ENCODE measurements at places on chromosomes 6 and 20. TPM values are rescaled to one million over a fixed set of nuclear protein-coding genes. Genes with fewer than 3 reads are reported as not detected.
A peak's percentile ranks its signal among the peaks of the same experiment; 100 is the strongest.

SCUBE3 gene
- not detected for total RNA-seq

DNA sequence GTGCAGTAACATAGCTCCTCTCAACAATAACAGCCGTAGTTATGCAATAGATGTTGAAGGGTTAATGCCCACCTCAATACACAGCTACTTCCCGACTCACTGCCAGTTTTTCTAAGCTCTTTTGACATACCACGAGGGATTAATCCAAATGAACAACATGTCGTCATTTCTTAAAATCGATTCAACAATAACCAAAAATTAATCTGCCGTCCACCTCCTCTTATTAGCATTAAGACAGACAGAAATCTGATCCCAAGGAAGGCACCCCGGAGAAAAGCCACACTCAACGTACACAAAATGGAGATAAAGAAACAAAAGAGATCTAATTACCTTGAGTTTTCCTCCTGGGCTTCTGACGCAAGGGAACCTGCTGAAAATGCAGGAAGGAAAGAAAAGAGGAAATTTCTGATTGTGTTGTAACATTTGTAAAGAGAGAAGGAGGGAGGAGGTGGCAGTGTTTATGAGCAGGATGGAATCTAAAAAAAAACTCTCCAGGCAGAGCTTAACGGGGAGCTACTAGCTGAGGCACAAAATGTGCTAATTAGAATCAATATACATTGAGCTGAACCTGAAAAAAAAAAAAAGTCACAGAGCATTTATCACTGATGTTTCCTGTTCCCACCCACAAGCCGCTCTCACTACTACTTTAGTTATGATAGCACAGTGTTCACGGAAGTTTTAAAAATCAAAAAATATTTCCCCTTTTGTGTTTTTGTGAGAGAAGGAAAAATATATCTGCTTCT is 109.3 kb downstream of the IPCEF1 start:
- no peak for DNase-seq

GRCh38 chr20:41716436-41716835 is 98.3 kb upstream of the CHD6 start:
- DNase-seq = no peak

GRCh38 chr20:40966103-40966502 is 62.5 kb upstream of the TOP1 start:
- peak; percentile 33 for DNase-seq

- peak; percentile 23 for DNase-seq
These were observed 298.6 kb downstream of the SYNE1 start for GRCh38 chr6:152338335-152339125.

DNA sequence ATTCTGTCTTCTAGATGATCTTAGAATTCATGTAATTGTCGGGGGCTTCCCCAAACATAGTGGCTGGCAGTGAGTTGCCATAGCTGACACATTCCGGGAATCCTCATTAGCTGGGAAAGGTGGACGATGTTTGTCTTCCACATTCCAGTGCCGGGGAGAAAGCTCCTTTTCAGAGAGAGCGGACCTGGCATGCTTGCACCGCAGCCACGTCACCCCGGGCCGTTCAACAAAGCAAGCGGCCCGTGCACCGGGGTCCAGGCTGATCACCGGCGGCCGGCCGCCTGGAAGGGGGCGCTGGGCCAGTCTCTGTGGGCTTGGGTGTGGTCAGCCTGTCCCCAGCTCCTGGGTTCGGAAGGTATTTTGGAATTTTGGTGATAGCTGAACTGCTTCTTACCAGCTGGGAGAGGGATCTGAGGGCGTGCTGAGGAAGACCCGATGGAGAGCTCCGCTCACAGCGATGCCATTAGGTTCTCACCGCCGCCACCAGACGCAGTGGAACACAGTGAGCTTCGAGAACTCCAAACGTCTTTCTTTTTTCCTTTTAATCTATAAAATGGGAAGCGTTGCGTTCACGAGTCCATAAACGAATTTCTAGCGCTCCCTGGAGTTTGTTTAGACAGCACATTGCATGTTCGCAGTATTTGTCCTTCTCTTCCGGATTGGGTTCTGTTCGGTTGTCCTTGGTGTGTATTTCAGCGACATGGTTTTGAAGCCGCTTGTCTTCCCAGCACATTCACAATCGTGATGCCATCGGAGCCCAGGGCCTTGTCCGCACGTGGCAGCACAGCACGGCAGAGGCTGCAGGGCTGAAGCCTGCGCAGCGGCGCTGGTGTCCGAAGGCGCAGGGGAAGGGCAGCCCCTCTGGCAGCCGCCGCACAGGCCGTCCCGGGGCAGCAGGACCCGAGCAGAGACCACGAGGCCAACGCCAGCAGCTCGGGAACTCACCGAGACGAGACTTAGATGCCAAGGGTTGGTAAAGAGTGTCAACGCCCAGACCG is 557.6 kb downstream of the QKI start:
- no peak for DNase-seq

NRSN1 gene
- not detected for total RNA-seq

DNA sequence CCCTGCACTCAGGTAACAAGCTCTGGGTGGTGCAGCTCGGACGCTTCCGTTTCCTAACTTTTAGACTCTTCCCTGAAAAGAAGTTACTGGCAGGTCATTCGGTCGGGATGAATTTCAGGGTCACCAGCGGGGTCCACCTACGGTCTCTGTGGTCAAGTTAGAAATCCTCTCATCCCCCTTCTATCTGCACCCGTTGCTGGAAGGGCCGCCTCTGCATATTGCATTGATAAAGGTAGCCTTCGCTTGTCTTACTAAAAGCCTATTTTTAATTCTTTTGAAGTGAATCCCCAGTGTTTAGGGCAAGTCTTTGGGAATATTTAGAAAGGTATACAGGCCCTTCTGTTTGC is 47.3 kb downstream of the LRRN4 start:
- no peak for DNase-seq

DNA sequence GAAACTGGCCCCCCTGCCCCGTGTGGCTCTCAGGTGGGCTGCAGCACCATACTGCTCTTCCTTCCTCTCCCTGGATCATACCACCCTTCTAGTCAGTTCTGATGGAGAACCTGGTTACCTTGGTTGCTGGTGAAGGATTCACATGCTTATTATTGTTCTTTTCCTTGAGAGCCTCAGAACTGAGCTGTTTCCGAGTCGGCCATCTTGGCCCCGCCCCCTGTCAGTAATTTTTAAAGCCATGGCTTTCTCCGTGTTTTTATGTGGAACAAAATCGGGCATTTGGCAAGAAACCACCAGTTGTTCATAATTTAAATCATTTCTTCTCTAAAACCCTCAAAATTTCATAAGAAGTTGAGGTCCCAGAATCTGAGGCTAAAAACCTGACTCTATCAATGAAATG is 493.8 kb downstream of the NKAIN2 start:
- DNase-seq = no peak

DNA sequence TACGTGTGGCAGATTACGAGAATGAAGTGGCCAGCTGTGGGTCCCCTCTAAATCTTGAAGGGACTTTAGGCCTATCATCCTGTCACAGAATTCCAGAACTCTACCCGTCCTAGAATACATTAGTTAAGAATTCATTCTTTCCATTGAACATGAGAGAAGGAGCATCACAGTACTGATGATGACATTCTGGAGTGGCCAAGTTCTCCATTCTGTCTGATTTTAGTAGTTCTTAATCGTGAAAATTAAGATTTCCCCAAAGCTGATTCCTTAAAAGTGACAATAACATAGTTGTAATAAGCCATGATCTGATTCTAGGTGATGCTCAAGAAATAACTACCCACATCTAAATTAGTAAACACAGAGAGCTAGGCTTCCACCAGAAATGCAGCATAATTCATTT is 35.0 kb upstream of the RIN2 start:
- no peak for DNase-seq

PGBD1 gene
- 4.6 TPM for total RNA-seq

DNA sequence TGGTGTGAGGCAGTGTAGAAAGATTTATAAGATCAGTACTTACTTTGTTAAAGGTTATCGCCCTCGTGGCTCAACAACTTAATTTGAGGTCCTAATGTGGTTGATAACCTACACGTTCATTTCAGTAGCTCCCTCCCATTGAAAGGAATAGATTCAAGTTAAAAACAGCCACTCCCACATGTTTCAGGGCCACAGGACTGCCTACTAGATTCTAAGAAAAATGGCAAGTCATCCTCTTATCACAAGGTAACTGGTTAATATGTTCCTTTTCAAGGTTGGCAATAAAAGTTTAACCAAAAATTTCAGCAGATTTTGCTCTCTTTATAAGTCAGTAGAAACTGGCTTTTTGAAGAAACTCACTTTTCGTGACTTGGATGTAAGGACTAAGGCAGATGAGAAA is 17.1 kb downstream of the GSTA2 start:
- no peak for DNase-seq

DNA sequence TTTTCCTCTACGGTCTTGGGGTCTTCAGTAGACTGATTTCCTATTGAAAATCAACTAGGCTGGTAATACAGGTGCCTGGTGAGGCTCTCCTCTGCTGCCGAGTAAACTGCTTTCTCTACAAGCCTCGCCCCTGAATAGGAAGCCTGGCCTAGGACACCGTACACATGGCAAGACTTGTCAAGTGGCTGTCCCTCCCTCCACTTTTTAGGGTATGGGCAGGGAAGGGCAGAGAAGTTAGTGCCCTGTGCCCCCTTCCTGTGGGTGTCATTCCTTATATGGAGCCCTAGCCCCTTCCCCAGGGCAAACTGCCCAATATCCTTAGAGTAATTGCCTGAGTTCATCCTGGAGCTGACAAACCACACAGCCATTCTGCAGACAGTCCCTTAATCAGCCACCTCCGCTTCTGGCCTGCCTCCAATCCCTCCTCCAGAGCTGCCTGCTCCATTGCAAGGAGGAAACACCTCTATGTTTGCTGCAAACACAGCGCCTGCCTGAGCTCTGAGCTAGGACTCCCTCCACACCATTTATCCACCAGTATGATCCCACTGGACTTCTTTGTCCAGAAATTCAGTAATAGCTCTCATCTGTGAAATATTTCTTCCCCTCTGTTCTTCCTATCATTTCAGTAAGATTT is 93.1 kb downstream of the CHD6 start:
- DNase-seq = peak; percentile 42

- no peak for DNase-seq
These were observed 1.6 kb downstream of the BEND6 start for GRCh38 chr6:56956491-56956890.

DNA sequence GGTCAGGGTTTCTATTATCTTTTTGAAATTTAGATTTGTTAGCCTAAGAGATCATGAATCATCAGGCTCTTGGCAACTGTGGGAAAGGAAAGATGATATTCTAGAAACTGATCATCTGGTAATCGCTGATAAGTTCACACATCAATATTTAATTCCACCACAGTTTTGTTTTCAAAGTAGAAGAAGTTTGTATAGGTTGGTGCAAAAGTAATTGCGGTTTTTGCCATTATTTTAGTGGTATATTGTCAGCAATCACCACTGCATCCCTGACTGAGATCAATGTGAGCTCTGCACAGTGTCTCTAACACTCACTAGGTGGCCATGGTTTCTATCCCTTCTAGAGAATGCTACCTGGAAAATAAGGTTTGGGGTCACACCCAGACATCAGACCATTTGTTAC is 17.0 kb upstream of the PXDC1 start:
- no peak for DNase-seq

GRCh38 chr6:168111911-168112310 is 32.9 kb upstream of the FRMD1 start:
- DNase-seq = no peak

DNA sequence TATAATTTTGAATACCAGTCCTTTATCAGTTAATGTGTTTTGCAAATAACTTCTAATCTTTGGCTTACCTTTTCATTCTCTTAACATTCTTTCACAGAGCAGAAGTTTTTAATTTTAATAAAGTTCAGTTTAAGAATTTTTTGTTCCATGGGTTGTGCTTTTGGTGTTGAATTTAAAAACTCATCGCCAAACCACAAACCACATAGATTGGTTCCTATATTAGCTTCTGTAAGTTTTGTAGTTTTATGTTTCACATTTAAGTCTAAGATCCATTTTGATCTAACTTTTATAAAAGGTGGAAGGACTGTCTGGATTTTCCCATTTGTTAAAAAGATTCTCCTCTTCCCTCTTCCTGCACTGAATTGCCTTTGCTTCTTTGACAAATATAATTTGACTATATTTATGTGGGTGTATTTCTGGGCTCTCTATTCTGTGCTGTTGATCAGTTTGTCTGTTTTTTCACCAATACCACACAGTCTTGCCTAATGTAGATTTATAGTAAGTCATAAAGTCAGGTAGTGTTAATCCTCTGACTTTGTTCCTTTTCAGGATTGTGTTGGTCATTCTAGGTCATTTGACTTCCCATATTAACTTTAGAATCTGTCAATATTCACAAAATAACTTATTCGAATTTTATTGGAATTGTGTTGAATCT is 17.5 kb upstream of the SDCBP2 start:
- DNase-seq = peak; percentile 31

DNA sequence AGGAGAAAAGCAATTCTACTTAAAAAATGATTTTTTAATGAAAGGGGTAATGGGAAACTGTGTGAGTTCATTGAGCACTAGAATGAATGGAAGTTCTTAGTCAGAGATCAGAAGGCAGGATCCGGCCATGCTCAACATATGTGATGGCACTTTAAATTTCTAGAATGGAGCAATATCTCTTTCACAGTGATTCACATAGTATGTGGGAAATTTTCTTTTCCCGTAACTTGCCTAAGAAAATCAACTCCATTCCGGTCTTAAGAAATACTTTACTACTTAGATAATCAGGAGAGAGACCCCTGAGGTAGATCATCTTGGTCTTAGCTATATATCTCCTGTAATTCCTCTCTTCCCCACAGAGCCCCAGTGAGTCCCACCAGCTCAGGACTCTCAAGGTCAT is 131.8 kb downstream of the SCML4 start:
- DNase-seq = no peak

BPIFB2 gene
- not detected for total RNA-seq

OR2H1 gene
- total RNA-seq = not detected

GRCh38 chr6:82569022-82569421 is 205.4 kb downstream of the TPBG start:
- no peak for DNase-seq

GRCh38 chr20:54879393-54879792 is 404.0 kb downstream of the DOK5 start:
- no peak for DNase-seq

HLA-DPA1 gene
- total RNA-seq = 618 TPM

DNA sequence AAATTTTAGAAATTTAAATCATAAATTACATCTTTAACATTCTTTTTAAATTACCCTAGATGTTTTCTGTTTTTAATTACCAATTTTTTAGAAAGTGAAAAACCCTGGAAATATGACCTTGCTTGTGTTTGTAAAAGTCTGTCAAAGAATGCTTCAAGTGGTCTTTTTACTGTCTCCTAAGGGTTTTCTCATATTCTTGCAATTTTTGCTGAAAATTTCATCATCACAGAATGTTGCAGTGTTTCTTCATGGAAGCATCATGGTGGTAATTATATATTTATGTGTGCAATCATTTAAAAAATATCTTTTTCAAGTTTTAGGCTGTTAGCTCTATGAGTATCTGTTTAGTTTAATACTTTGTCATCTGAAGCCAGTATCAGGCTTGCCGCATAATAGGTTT is 178.2 kb downstream of the HDGFL1 start:
- DNase-seq = no peak
